ENCODE measurements at places on chromosomes 6 and 20.

- no peak for DNase-seq
Measured at GRCh38 chr6:106745824-106746582, 116.6 kb downstream of the QRSL1 start.

- DNase-seq, result no peak
Measured at GRCh38 chr20:62503401-62504178, 27.8 kb upstream of the GATA5 start.

GRCh38 chr6:4356899-4357659 is 221.7 kb upstream of the ECI2 start:
- no peak for DNase-seq

DNA sequence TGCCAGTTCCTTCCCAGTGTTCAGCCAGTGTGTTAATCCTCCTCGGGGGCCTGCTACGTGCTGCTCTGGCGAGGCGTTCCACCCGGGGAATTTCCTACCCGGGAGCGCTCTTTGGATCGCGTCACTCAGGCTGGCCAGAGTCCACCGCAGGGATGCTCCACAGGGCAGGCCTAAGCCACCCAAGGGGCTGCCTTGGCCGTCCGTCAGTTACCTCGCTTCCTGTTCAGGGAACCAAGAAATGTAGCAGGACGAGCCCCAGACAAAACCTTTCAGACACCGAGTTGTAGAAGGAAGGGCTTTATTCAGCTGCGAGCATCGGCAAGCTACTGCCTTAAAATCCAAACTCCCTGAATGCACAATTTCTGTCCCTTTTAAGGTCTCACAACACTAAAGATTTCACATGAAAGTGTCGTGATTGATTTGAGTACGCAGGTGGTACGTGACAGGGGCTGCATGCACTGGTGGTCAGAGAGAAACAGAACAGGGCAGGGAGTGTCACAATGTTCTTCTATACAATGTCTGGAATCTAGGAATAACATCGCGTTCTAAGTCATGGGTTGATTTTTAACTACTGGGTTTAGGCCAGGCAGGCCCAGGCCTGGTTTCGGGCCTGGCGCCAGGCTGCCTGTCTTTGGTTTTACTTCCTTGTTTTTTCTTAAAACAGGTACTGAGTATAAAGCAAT is 15.7 kb upstream of the POU5F1 start:
- DNase-seq, result no peak

DNA sequence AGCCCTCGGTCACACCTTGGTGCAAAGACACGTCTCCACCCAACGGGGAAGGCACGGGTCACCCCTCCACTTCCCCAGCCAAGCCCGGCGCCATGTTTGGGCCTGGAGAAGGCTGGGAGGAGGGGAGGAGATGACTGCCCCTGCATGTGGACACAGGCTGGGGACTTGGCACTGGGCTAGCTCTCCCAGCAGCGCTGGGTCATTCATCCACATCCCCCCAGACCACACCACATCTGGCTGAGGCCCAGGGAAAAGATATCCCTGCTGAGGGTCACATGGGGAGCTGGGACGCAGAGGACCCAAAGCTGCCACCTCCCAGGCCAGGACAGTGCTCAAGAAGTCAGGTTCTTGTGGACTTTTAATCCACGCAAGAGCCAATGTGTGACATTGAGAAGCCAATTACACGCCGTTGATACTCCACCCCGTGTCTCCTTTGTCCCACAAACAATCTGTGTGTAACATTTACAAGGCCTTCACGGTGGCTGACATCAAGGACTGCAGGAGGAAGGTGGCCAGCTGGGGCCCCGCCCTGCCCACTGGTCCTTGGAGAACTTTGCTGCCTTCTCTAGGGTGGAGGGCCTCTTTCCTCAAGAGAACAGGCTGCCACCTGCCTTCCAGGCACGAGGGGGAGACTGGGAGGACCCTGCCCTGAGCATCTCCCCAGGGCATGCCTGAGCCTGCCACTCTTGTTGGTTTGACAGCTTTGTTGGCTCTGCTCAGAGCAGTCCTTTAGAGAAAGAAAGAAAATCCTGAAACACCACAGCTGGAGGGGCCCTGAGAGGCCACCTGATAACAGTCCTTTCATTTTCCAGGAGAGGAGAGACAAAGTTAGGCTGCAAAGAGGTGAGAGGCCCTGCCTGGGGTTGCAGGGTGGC is 5.3 kb upstream of the IP6K3 start:
- DNase-seq, result no peak

All from T follicular helper cell (primary cell).